ENCODE measurements at places on chromosomes 16 and 17.
A peak's percentile ranks its signal among the peaks of the same experiment; 100 is the strongest.

GRCh38 chr16:12494661-12495060 is 309.0 kb downstream of the CPPED1 start:
- no peak for DNase-seq

GRCh38 chr16:48507886-48508285 is 102.1 kb downstream of the N4BP1 start:
- DNase-seq: no peak

GRCh38 chr16:78638371-78638770 is 538.9 kb downstream of the WWOX start:
- no peak for DNase-seq

DNA sequence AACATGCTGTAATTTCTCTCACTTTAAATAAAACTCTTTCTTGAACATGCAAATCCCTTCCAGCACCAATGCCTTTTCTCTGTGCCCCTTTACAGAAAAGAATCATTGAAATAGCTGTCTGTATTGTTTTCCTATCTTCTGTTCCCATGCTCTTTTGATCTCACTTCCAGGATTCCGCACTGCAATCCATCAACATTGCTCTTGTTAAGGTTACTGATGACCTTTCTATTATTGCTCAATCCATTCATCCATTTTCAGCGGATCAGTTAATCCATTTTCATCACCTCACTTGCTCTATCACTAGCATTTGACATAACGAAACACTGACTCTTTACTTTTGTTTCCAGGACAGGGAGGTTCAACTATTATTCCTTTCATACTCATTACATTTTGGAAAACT is 130.5 kb downstream of the ABCA8 start:
- DNase-seq: no peak

DNA sequence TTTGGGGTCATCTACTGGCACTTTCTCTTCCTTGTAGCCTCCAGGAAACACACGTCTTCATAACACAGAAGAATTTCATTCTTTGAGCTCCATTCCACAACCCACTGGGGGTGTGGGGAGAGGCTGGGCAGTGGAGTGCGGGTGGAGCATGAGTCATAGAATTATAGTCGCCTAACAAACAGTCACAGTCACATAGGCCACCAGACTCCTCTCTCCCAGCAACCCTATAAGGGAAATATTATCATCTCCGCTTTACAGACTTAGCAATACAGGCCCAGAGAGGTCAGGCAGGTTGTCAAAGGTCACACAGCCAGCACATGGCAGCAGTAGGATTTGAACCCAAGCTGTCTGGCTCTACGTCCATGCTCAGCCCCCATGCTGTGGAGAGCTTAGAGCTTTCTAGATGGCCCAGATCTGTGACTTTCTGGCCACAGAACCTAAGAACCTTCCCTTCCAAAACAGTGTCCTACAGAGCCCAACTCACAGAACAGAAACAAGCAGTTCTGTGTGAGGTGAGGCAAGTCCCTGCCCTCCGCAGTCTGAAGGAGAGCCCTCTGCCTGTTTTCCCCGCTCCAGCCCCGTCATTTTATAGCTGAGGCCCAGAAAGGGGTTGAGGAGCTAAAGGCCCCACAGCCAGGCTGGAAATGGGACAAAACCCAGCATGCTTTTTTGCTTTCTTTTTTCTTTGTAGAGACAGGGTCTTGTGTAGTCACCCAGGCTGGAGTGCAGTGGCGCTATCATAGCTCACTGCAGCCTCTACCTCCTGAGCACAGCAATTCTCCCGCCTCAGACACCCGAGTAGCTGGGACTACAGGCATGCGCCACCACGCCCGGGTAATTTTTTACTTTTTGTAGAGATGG is 10.7 kb upstream of the LITAF start:
- no peak for DNase-seq

DNA sequence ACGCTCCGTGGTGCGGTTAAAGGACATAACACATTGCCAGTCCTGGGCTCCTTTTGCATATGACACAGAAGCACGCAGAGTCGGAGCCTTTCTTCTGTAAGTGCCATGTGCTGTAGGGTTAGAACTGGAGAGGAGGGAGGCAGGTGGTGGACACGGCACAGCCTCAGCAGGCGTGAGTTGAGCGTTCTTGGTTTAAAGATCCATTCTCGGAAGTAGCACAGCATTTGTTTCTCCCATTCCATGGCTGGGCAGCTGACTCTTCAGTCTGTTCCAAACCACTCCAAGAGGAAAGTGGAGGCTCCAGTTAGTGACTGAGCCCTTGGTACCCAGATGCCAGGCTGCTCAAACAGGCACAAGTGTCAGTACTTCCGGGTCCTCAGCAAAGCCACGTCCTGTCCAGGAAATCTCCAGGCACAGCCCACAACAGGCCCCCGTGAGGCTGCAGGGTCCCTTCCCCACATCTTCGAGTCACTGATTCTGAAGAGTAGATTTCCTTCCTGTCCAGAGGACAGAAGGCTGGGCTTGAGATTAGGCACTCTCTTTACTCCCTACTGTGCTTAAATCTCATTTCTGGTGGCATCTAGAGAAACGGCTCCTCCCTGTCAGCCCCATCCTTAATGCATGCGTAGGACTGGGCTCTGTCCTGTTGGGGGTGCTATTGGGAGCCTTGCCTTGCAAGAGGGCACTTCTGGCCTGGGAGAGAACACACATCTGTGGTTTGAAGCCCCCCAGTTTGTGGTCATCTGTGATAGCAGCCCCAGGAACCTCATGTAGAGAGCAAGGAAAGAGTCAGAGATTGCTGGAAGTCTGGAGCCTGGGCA is 39.6 kb upstream of the NAT9 start:
- DNase-seq: no peak

- no peak for DNase-seq
Observed at GRCh38 chr16:67241008-67241900, 6.0 kb downstream of the FHOD1 start.

DNA sequence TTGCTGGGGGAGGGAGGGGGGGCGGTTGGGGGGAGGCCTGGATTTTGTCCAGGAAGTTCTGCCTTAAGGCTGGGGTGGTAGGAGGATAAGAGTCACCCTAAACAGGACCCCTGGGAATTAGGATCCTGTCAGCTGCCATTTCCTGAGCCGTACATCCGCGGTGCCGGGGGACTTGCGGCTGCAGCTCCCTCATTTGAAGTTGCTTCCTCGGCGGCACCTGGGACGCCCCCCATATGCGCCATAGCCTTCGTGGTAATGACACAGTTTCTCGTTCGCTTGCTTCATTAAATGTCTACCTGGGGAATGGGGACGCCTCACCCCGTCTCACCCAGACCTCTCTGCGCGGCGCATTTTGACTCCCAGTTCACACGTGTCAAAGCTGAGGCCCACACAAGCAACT is 55.1 kb upstream of the PABPN1L start:
- no peak for DNase-seq

- DNase-seq: no peak
Observed at GRCh38 chr16:27671410-27671809, 121.5 kb downstream of the KATNIP start.

DNA sequence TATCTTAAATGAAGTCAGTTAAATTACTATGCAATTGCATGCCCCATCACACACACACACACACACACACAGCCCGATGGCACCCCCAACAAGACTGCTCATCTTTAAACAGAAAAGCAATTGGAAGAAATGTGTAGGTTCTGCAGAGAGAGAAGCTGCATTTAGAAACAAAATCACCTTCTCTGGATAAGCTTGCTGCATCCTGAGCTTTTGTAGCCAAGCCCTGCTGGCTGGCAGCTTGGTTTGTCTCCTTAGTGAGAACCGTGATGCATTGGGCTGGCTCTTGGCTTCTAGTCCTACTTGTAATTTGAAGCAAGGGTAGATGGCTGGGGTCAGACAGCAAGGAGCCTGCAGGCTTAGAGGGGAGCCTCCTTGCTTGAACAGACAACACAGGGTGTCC is 153.8 kb downstream of the SOX9 start:
- no peak for DNase-seq

DNA sequence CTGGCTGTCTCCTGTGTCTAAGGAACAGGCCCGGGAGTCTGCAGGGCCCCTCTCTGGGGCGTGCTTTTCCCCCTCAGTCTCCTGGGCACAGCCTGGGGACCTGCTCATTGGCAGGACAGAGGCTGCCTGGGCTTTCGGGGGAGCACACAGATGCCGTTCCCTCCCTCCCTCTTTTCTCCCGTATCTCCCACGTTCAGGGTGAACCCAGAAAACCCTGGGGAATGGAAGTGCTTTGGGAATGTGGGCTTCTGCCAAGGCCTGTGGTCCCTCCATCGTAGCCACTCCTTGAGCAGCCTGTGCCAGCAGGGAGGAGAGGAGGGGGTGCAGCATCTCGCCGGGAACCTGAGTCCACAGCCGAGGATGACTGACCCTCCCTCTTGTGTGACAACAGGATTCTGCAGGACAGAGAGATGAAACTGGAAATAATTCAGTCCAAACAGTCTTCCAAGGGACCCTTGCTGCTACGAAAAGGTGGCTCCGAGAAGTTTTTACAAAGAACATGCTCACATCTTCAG is 52.0 kb downstream of the RNF213 start:
- no peak for DNase-seq

DNA sequence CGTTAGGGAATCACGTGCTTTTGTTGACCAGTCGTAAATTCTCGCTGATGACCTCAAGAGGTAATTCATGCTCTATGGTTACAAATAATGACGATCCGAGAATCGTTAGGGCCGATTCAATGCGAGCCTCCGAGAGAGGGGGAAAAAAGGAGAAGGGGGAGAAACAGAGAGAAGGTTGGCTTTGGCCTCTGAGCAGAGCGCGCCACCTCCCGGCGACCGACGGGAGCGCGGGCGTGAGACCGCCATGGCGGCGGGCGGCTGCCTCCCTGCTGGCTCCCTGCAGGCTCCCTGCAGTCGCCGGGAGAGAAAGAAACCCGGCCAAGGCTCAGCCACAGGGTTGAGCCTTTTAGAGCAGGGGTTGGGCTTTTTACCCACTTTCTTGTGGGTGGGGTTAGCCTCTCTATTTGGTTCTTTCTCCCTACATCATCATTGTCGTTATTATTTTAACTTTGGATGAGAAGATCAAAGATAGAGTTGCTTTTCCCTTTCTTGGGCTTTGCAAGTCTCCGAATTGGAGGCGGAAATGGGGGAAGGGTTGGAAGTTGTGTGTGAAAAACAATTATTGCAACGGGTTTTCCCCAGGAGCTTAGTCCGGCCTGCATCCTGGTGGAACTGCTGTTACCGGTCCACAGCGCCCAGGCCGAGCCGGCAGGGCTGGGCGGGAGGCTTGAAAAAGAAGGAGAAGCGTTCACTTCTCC is 410 bp upstream of the HOXB5 start:
- peak; percentile 83 for DNase-seq

GRCh38 chr16:89860747-89861304 is 12.6 kb upstream of the TCF25 start:
- DNase-seq: no peak

GRCh38 chr17:81295676-81296381 is 722 bp upstream of the SLC38A10 start:
- DNase-seq: no peak

DNA sequence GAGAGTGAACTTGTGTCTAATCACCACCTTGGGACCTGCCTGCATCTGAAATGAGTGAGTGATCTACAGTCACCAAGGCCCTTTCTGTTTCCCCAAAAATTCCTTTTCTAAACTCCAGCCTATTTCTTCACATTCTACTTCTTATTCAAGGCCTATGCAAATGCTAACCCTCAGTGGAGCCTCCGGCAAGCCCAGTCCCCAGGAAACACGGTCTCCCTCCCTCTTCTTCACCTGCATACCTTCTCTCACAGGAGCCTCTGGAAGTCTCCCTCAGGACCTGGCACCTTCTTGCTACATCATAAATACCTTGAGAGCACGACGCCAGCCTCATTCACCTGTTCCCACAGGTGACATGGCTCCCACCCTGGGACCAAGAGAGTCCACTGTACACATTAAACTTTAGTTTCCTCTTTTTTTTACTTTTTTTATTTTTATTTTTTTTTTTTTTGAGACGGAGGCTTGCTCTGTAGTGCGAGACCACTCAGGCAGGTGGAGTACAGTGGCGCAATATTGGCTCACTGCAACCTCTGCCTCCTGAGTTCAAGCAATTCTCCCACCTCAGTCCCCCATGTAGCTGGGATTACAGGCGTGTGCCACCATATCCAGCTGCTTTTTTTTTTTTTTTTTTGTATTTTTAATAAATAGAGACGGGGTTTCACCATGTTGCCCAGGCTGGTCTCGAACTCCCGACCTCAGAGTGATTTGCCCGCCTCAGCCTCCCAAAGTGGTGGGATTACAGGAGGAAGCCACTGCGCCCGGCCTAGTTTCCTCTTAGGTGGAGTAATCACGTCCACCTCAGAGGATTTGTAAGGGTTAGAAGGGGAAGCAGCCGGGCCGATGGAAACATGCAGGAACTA is 97.3 kb downstream of the ANKRD11 start:
- no peak for DNase-seq

DNA sequence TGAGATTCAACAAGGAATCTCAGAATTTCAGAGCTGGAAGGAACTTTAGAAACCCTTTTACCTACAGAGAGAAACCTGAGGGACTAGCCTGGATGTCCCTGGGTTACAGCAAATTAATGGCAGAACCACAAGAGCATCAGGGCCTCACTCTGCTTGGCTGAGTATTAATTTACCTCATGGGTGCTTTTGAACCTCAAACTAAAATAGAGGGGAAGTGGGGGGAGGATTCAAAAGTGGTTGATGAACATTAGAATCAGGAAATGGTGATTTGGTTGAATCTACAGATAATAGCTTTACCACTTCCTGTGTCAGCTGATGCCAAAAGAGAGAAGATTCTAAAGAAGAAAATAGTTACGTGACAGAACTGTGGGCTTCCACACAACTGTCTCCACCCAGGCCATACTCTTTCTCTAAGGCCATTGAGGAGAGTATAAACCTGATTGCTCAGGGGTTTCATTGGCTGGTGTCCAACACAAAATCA is 11.3 kb upstream of the SKAP1 start:
- no peak for DNase-seq

GRCh38 chr17:52420555-52421078 is 262.1 kb upstream of the CA10 start:
- no peak for DNase-seq

DNA sequence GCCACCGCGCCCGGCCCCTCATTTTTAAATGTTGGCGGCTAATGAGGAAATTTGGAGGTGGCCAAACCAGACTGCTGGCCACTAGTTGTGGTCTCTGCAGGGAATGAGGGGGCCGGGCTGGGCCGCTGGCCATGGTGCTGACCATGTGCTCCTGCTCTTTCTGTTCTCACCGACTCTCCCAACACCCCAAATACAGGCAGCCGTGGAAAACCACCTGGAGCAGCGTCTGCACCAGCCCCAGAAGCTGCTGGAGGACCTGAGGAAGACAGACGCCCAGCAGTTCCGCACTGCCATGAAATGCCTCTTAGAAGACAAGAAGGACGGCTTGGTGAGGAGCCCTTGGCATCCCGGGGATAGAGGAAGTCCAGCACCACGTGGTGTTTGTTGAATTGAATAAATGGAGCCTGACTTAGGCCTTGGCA is 21.3 kb downstream of the OTOA start:
- DNase-seq: no peak

GRCh38 chr17:83050651-83051395 is 28.6 kb upstream of the METRNL start:
- no peak for DNase-seq

All from NCI-H1417 treated with DMSO at 0.1 percent for 48 hours (cell line).